ENCODE measurements at places on chromosomes 7 and 10.

DNA sequence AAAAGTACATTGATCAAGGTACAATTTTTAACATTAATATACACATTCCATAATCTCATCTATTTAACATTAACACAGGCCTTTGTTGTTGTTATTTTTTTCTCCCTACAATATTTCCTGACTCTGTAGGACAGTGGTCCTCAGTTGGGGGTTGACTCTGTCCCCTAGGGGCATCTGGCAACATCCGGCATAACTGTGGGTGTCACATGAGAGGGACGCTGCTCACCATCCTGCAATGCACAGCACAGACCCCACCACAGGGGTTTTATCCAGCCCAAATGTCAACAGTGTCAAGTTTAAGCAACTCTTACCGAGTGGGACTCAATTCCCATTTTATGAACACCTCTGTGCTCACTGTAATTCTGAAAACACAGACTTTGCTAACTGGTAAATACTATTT is 8.8 kb downstream of the IDI1 start:
- no peak for DNase-seq

GRCh38 chr7:14855033-14855794 is 47.3 kb downstream of the DGKB start:
- no peak for DNase-seq

DNA sequence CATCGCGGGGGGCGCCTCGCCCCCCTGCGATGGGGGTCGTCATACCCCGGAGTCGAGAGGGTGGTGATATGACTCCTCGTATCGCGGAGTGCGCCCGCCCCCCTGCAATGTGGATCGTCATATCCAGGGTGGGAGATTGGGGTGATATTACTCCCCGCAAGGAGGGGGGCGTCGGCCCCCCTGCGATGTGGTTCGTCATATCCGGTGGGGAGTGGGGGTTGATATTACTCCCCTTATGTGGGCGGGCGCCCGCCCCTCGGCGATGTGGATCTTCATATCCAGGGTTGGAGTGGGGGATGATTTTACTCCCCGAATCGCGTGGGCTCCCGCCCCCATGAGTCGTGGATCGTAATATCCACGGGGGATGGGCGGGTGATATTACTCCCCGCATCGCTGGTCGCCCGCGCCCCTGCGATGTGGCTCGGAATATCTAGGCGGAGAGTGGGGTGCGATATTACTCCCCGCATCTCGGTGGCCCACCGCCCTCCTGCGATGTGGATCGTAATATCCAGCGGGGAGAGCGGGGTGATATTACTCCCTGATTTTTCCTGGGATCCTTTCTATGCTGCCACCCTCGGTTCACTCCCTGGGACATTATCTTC is 36.9 kb downstream of the MEIG1 start:
- no peak for DNase-seq

DNA sequence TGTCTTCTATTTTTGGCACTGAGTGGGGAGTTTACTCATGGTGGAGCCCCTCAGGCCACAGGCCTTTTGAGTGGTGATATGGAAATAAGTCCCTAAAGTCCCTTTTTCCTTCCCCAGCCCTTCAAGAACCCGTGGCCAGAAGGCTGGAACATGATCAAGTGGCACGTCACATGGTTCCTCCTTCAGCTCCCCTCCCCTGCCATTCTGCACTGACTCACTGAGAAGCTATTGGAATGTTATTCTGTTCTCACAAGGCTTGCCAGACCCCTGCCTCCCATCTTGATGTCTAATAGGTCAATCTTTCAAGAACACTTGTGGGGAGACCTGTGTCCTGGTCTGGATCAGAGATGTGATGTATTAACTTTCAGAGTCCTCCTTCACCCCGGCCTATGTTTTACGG is 279.8 kb downstream of the SEC23IP start:
- no peak for DNase-seq

DNA sequence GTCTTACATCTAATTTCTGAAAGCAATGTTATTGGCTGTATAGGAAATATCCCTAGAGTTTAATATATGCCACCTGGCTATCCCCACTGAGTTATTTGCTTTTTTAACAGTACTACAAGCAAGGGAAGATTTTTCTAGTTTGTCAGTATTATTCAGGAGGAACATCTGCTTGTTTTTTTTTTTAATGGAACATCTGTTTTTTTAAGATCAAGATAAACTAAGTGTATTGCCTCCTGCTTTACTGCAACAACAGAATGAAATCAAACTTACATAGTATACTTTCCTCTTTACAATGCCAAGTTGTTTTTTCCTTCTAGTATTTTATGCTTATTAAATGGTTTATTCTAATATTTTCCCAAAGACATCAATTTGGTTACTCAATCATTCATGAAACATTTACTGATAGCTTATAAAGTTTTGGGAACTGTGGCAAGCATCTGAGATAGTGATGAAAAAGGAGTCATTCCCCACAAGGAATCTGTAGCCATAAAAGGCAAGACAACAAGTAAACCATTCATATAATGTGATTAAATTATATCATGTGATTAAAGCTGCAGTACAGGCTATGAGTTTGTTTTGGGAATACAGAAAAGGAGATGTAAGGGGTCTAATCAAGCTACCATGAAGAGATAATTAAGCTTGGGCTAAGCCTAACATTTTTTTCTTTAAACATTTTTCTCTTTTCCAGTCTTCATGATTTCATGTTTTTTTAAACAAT is 17.4 kb downstream of the MTPN start:
- no peak for DNase-seq

- DNase-seq, result no peak
Observed at GRCh38 chr10:92813979-92814378, 34.3 kb upstream of the EXOC6 start.

DNA sequence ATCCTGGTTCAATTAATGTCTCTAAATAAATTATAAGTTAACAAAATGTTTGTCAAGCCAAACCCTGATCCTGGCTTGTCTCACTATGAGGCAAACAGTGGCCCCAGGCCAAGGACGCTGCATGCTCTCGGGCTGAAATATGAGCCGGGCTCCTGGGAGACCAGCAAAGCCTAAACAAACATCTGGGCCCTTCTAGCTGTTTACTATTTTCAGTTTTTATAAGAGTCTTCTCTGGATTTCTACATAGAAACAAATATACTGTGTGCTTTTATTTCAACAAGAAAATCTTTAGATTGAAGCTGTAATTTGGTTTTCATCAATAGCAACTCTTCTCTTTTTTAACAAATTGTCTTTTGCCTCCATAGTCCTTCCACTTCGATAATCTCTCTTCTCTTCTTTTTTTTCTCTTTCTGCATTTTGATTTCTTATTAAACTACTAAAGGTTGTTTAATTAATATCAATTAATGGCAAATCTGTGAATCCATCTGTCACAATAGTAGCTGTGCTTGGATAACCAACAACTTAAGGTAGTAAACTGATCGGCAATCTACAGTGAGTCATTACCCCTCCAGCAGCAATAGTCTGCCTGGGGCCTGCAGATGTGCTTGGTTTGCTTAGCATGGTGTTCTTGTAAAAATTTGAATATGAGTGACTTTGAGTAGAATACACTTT is 83.3 kb upstream of the DNAJC1 start:
- no peak for DNase-seq

DNA sequence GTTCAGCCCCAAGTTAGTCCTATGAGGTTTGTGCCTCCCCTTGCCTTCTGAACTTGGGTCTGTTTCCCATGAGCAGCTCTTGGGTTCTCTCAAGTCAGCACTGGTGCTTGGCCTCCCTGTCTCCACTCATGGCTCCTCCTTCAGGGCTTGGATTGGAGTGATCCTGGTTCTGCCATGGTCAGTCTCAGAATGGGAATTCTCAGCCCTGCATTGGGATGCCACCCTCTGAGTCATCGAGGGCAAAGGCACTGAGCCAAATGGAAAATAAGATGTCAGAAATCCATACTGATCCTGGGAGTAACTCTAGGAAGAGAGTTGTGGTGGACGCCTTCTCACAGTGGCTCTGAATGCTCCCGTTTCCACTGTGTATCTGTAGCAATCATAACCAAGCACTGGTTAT is 233.4 kb upstream of the HABP2 start:
- DNase-seq, result no peak
